ENCODE measurements at places on chromosomes 1 and 21.

DNA sequence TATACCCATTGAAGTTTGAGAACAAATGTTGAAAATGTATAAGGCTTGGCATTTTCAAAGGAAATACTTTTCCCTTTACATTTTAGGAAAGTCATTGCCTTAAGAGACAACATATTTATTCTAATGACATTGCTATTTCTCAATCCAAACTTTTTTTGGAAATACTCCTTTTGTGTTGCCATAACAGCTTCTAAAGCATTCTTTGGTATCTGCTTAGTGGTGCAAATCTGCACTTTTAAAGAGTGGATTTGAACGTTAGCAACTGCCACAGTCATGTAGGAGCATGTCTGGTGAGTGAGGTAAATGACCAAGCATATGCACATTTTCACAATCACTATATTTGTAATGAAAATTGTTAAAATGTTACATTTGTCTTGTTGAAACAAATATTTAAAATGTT lies 124.4 kb upstream of the GORAB start:
- no peak for DNase-seq

DNA sequence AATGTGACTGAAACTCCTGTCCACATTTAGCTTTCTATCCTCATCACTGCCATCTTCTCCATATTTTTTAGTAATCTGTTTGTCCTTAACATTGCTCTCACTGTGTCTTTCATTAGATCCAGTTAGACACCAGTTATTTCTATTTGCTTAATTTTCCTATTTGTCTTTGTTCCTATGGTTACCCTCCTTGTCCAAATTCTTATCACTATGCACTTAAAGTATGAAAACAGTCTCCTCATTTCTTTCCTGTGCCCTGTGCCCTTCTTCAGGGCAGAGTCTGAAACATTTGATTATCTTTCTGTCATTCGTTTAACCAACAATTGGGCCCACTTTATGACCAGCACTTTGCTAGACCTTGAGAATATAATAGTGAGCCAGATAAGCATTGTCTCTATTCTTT lies 64.2 kb downstream of the SLC30A7 start:
- DNase-seq: no peak

GRCh38 chr21:37557261-37557950 lies 190.8 kb downstream of the DYRK1A start:
- no peak for DNase-seq

GRCh38 chr1:194919146-194919545 lies 1689.1 kb downstream of the KCNT2 start:
- no peak for DNase-seq

DNA sequence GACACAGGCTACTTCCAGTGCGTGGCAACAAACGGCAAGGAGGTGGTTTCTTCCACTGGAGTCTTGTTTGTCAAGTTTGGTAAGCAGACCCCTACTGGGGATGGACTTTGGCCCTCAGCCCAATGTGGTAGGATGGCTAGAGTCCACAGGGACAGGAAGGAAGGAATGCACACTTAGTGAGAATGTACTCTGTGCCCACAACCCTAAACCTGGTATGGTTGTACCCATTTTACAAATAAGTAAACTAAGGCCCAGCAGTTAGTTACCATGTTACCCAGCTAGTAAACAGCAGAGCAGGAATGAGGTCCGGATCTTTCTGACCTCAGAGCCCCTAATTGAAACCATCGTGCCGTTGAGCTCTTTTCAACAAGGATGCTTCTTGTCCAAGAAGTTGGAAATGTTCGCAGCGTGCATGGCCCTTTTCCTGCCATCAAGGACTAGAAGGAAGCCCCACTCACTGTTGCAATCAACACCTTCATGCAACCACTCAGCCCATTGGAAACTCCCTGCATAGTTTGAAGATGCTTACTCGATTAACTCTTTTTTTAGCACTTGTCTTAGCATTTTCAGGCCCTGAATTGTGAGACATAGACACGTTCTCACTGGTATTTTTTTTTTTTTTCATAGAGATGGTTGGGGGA lies 153.4 kb upstream of the UBE2U start:
- DNase-seq: no peak
